ENCODE measurements at places on chromosomes 5 and 9.

- no peak for DNase-seq
These were observed 92.0 kb upstream of the PCSK5 start for GRCh38 chr9:75798505-75798904.

GRCh38 chr5:169114466-169115065 lies 186.4 kb downstream of the SLIT3 start:
- DNase-seq = no peak

DNA sequence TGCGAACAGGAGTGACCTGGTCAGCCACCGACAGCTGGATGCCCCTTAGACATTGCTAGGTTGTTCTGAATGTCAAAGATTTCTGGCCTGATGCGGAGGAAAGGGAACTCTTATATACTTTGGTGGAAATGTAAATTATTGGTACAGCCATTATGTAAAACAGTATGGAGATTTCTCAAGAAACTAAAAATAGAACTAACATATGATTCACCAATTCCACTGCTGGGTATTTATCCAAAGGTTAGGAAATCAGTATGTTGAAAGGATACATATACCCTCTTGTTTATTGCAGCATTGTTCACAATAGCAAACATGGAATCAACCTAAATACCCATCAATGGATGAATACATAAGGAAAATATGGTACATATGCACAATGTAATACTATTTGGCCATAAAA lies 31.8 kb downstream of the DMRT3 start:
- no peak for DNase-seq

DNA sequence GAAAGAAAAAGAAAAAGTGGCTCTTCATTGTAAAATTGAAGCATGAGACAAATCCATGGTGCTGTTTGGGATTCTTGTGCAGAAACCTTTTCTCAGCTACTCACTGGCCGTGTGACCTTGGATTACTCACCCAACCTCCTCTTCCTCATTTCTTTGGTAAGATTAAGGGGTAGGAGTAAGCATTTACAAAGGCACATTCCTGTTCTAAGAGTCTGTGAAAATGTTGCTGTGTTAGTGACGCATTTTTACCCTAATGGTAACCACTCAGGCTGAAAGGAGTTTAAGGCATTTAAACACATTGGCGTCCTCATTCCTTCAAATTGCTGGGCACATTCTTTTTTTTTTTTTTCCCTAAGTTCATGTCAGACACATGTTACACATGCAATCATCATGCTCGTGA lies 4.3 kb downstream of the RAI14 start:
- no peak for DNase-seq

GRCh38 chr5:8376478-8376877 lies 507.5 kb downstream of the MTRR start:
- DNase-seq = no peak
